Stimulated activated CD8-positive, alpha-beta memory T cell treated with anti-CD3 and anti-CD28 coated beads, Interleukin-7, amount 100 ng/mL, for 24 hours (primary cell): ENCODE measurements at places on chromosomes 16 and 17.

- DNase-seq = no peak
These were observed 576.0 kb downstream of the KCNJ18 start for GRCh38 chr17:22268214-22268911.

DNA sequence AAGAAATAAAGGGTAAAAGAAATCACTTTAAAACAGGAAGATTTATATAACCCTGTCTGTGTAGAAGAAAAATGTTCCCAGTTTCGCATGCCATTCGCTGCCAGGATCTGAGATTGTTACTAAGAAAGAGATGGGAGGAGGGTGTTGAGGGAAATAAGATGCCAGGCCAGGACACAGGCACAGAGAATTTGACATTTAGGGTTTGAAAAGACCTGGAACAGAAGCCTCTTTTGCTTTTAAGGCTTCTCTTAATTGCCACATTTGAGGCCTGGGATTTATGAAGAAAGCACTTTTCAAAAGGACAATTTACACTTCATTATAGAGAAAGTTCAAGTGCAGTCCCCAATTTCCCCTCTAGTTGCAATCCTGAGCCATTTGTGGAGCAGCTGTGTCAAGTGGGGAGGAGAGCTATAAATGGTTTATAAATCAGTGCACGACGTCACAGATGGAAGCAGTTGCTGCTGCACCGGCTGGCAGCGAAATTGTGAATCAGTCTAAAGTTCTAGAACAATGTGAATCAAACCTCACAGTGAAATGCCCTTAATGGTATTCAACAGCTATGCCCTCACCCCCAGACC lies 26.5 kb upstream of the C16orf87 start:
- DNase-seq = no peak

- no peak for DNase-seq
These were observed 210.0 kb downstream of the FTO start for GRCh38 chr16:53913920-53914319.

DNA sequence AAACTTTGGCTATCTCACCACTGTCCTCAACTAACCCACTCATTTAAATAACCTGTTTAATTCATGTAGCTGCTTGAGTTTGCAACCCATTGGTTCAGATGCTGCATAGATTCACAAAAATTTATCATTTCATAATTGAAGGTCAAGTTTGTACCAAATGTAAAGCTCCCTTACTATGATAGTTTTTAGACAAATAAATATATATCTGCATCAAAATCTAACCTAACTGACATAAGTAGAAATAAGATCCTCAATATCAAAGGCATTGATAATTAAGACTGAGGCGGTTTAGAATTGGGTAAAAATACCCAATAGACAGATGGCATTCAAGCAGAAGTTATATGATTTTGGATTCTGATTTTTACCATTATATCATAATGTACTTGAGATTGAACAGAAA lies 132.9 kb upstream of the NACA2 start:
- DNase-seq = no peak

GRCh38 chr16:86979061-86979460 lies 338.1 kb downstream of the C16orf95 start:
- no peak for DNase-seq

- DNase-seq = no peak
These were observed 2.9 kb upstream of the RHBDF2 start for GRCh38 chr17:76504117-76504516.
